ENCODE measurements at places on chromosomes 7 and 10.

- DNase-seq, result no peak
These were observed 288.2 kb downstream of the GLRX3 start for GRCh38 chr10:130424418-130424817.

DNA sequence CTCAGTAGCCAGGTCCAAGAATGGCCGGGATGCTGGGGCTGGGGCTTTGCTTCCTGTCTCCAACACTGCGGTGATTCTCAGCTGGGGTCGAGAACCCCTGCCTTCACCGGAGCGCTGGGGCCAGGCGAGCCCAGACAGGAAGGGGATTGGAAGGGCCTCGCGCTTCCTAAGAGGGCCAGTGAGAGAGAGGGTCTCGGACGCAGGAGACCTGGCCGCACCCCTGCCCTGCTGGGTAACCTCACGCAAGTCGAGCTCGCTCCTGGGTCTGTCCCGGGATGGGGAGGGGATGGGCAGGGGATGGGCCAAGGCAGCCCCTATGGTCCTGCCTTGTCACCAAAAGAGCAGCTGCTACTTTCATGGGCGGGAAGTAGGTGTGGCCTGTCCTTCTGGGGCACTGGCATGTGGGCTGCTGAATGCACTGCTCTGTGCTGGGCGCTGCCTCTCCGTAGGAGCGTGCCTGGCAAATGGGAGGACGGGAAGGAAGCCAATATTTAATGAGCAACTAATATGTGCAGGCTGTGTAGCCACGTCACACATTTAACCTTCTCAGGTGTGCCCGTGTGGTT is 20.0 kb downstream of the KCNK18 start:
- no peak for DNase-seq

DNA sequence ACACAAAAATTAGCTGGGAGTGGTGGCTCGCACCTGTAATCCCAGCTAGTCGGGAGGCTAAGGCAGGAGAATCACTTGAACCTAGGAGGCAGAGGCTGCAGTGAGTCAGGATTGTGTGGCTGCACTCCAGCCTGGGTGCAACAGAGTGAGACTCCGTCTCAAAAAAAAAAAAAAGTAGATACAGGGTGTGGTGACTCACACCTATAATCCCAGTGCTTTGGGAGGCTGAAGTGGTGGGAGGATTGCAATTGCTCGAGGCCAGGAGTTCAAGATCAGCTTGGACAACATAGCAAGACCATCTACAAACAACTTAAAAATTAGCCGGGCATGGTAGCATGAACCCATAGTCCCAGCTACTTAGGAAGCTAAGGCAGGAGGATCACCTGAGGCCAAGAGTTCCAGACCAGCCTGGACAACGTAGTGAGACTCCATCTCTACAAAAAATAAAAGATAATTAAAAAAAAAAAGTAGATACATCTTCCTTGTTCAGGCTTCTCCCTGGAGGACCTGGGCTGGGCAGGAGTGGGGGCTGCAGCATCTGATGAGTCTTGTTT is 2.0 kb downstream of the MOSPD3 start:
- DNase-seq, result no peak

- no peak for DNase-seq
These were observed 160.3 kb downstream of the EGFR start for GRCh38 chr7:55178863-55179773.

DNA sequence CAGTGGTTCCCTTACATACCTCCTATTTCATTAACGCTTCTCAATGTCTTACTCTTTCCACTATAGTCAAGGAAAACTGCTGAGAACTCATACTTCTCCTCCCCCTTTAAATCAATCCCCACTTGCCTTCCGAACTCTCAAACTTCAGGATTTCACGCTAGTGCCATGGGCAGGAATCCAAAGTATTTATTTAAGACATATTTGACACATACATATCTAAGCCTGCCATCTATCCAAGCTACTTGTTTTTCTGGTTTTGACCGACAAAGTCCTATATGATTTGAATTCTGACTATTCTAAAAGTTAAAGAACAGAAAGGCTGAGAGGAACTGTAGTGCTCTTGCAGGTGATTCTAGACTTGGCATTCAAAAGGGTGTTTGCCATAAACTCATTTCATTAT is 51.8 kb downstream of the CCDC6 start:
- DNase-seq, result no peak

DNA sequence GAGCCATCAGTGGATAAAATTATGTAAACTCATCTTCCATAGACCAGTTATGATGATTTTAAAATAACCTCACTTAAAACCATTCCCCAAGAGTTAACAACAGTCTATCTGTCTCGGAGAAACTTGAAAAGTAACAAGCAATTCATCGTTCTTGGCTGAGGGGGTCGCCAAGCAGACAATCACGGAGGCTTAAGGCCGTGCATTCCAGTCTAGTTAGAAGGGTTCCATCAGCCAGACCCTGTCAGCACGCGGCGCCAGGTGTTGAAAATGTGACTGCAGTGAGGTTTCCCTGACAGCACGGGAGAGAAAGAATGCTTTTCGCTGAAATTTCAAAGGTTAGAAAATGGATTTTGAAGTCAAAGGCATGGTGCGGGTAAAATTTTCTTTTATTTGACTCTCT is 1025.0 kb upstream of the CELF2 start:
- no peak for DNase-seq

GRCh38 chr7:111232249-111233084 is 141.5 kb downstream of the LRRN3 start:
- DNase-seq, result no peak

DNA sequence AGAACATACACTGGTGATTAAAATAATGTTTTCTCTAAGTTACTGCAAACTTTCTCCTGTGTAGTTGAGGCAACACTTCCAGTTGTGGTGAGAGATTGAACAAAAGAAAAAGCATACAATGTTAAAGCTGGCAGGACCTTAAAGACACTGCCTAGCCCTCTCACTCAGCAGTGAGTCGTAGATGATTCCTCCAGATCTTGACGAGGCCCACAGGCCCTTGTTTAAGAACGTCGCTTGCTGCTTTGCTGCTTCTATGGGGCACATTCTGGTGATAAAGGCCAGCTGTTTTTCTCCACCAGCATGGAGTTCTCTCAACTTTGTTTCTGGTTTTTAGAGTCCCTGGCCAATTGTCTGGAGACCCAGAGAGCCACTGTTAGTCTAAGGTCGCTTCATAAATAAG is 2.8 kb upstream of the DENND11 start:
- no peak for DNase-seq

Data from right kidney (tissue), 9 donors.